ENCODE measurements at places on chromosomes 4 and X.

DNA sequence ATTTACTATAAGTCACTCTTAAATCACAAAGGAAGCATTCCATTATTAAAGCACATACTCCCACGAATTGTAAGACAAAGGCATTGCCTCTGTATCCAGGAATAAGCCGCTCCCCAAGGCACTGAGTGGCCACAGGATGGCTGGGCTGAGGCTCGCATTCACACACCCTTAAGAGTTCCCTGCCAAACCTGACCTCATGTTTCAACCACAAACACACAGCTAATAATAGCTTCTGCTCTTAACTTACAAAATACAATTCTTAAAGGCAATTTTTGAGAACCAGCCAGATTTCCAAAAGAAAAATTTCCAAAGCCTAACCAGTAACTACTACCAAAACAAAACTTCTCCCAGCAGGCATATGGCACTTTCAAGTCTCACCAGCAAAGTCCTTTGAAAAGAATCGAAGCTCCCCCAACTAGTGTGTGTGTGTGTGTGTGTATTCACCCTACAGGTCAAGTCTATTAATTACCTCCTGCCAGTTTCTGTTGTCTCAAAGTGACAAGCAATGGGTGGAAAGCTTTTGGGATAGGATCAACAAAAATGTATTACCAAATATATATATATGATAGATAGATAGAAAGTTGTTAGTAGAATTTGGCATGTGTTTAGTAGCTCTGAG, 36.0 kb downstream of the ARHGAP6 start:
- no peak overlapping the region for H3K27ac ChIP-seq
- H3K27me3 ChIP-seq = no peaks in the 10 kb centered on the region
- no peak for DNase-seq
- no peaks in the 10 kb centered on the region for H3K36me3 ChIP-seq
- no peaks in the 10 kb centered on the region for H3K4me1 ChIP-seq
- H3K4me3 ChIP-seq = no peak overlapping the region

- no peak for DNase-seq
- no peak overlapping the region for H3K4me3 ChIP-seq
- H3K36me3 ChIP-seq = no peaks in the 10 kb centered on the region
- no peaks in the 10 kb centered on the region for H3K4me1 ChIP-seq
- no peaks in the 10 kb centered on the region for H3K27me3 ChIP-seq
- no peak overlapping the region for H3K27ac ChIP-seq
Measured at GRCh38 chr4:64353904-64354303, 55.3 kb downstream of the TECRL start.

GRCh38 chr4:5928274-5928673, 35.4 kb upstream of the CRMP1 start:
- H3K27me3 ChIP-seq = no peaks in the 10 kb centered on the region
- H3K27ac ChIP-seq = no peak overlapping the region
- peaks cover 6% of the 10 kb centered on the region for H3K4me1 ChIP-seq

DNA sequence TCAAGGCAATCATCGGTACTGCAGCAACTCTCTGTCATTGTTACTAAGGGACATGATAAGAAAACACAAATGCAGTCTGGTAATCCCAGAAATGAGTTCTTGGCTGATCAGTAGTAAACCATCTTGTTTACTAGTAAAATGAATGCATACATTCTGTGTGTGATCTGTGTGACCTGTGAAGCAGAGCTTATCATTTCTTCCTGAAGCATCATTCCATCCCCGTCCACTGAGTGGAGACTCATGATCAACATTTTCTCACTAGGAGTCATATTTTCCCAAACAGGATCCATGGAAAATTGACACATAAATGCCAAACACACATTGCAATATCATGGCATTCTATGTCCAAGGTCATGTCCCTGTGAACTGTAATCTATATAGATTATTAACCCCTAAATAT, 226.1 kb downstream of the ANKRD50 start:
- H3K36me3 ChIP-seq = no peaks in the 10 kb centered on the region
- no peak overlapping the region for H3K27ac ChIP-seq
- H3K4me1 ChIP-seq = peaks cover 13% of the 10 kb centered on the region

GRCh38 chr4:75189711-75190335, 256.9 kb downstream of the PARM1 start:
- H3K27me3 ChIP-seq = no peaks in the 10 kb centered on the region
- H3K36me3 ChIP-seq = no peaks in the 10 kb centered on the region
- no peak overlapping the region for H3K27ac ChIP-seq
- H3K4me1 ChIP-seq = no peaks in the 10 kb centered on the region
- H3K4me3 ChIP-seq = no peak overlapping the region

- no peak overlapping the region for H3K4me3 ChIP-seq
- no peaks in the 10 kb centered on the region for H3K4me1 ChIP-seq
Measured at GRCh38 chrX:118189000-118189399, 72.4 kb upstream of the KLHL13 start.

Data from neuronal stem cell (in vitro differentiated cells).